ENCODE measurements at places on chromosomes 1 and 21.

DNA sequence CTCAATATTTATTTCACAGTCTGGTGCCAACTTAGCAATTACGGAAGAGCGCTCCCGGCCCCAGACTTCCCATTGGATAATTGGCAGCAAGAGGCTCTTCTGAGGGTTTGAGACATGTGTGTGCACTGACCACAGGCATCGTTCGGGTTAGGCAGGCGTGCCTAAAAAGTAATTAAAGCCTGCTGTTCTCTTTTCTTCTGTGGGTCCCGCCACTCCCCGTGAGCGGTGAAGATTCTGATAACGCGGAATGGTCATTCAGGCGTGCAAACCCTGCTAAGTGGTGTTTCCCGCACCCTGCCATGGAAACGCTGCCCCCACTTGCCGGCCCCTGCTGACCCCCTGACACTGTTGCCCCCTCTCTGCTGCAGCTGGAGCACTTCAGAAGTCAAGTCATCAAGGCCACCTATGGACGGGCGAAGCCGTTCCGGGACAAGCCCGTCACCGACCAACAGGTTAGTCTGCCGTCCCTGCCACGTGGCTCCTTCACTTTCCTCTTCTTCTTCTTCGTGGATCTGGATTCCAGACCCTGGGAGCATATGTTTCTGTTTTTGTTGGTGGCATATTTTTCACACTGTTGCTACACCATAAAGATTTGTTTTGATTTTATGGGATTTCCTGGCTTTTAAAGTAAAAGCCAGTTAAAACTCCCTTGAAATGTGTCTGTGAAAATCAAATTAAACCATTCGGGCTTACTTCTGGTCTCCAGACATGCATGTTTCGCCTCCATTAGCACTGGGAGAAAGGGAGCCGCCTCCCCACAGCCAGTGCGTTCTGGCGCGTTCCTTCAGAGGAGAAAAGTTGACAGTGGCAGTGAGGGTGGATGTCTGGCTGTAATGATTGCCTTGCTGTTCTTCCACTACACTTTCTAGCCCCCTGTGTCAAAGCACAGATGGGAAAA, 79.9 kb downstream of the FHAD1 start:
- no peak for DNase-seq

DNA sequence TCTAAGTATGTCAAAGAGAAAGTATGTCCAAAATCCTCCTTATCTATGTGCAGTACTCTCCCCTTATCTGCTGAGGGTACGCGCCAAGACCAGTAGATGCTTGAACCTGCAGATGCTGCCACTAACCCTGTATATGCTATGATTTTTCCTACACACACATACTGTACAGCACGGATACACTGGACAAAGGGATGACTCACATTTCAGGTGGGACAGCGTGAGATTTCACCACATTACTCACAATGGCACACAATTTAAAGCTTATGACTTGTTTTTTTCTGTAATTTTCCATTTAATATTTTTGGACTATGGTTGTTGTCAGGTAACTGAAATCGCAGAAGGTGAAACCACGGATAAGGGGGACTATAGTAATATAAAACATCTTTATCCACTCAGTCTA, 4.1 kb downstream of the ORC1 start:
- DNase-seq, result no peak

GRCh38 chr1:19946331-19946751, 22.9 kb upstream of the PLA2G2E start:
- no peak for DNase-seq

GRCh38 chr1:152165286-152166077, 6.5 kb upstream of the RPTN start:
- DNase-seq, result no peak

DNA sequence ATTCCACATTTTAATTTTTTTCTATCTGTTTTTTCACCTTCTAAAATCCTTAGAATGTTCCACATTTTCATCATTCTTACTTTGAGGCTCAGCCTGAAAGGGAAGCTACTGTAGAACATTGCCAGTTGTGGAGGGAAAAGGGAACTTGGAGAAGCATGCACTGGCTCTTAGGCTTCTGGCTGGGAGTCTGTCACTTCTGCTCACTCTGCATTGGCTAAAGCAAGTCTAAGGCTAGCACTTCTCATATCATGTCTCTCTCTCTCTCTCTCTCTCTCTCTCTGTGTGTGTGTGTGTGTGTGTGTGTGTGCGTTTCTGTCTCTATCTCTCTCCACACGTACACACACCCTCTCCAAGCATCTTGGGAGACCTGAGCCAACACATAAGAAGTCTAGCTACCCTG, 49.6 kb upstream of the ADAR start:
- DNase-seq, result no peak
